ENCODE measurements at places on chromosomes 6 and 20.

GRCh38 chr6:35287671-35288396 lies 9.8 kb upstream of the DEF6 start:
- peak; percentile 27 for DNase-seq

DNA sequence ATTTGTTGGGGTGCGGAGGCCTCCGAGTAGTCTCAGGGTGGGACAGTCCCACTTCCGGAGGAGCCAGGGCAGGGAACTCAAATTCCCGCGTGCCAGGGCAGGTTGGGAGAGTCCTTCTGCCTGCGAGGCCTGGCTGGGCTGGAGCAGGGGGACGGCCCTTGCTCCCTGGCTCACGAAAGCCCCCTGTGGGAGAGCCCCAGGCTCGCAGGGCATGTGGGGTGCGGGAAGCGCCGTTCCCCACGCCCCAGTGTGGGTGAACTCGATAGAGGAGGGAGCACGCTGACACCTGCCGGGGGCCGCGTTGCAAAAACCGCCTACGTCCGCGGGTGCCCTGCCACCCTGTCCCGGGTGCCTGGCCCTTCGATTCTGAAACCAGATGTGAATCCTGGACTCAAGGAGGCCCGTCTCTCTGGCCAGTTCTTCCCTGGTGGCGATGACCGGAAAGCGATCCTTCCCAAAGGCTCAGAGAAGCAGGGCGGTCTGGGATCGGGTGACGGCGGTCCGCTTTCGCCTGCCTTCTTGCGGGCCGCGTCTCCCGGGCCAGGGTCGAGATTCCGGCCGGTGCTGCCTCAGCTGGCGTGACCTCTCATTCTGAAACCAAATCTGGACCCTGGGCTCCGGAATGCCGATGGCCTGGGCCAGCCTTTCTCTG lies 1846.5 kb upstream of the DEFB115 start:
- DNase-seq = no peak

DNA sequence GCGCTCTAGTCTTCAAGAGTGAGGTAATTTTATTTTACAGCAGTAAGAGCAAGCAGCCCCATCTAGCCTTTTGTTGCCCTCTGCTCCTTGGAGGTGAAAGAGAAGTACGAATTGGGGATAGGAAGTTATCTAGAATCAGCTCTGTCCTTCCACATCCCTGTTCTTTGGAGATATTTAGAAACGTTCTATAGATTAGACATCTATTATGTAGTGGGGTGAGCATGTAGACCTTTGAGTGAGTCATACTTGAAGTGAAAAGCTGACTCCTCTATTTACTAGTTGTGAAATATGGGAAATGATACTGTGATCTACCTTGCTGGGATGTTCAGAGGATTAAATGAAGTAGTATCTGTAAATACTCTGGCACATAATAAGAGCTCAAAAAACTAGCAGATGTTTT lies 36.0 kb upstream of the SLC35D3 start:
- peak; percentile 42 for DNase-seq

DNA sequence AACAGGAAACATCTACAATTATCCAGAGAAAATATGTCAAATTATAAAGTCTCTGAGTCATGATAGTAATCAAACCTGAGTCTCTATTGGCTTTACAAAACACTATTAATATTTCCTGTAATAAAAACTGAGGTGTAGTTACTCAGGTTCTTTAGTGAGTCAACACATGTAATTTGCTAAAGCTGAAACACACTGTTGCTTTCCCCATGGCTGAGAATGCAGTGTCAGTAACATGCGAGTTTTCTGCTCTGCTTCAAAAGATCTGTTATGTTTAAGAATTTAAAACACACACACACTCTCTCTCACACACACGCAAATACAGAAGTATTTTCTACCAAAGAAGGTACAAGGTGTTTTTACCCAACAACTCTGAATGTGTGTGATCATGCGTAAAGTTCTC lies 38.6 kb downstream of the ATXN1 start:
- no peak for DNase-seq

DNA sequence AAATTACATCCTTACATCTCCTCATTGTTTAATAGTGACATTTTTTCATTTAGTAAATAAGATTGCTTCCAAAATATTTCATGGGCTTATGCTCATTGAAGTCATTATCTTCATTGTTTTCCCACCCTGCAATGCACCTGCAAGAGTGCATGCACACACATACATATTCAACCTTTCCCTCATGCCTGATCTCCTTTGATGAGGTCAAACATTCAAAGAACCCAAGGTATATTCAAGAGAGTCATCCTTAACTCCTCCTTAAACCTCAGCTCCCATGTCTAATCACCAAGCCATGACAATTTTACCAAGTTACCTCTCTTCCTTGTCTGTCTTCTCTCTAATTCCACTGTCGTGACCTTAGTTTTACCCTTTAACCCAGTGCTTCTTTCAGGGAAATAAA lies 56.5 kb downstream of the HIVEP2 start:
- DNase-seq = no peak

DNA sequence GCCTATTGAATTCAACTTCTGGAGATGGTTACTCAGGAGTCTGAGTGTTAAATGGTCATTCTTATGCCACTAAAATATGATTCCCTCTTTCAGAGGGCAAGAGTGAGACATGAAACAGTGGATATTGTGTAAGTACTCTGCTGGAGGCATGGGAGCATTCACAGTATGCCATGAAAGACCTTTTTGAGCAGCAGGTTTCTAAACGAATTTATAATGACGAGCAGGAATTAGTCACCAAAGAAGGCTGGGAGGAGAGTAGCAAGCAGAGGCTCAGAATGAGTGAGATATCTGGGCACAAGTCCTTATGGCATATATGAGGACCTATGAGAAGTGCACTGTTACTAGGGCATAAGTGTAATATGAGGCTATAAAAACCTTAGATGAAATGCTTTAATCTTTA lies 10.9 kb upstream of the MYB start:
- DNase-seq = no peak

- DNase-seq = no peak
These were observed 109.3 kb upstream of the AFDN start for GRCh38 chr6:167717455-167717854.

GRCh38 chr6:21143645-21144044 lies 449.9 kb upstream of the SOX4 start:
- DNase-seq = no peak

DNA sequence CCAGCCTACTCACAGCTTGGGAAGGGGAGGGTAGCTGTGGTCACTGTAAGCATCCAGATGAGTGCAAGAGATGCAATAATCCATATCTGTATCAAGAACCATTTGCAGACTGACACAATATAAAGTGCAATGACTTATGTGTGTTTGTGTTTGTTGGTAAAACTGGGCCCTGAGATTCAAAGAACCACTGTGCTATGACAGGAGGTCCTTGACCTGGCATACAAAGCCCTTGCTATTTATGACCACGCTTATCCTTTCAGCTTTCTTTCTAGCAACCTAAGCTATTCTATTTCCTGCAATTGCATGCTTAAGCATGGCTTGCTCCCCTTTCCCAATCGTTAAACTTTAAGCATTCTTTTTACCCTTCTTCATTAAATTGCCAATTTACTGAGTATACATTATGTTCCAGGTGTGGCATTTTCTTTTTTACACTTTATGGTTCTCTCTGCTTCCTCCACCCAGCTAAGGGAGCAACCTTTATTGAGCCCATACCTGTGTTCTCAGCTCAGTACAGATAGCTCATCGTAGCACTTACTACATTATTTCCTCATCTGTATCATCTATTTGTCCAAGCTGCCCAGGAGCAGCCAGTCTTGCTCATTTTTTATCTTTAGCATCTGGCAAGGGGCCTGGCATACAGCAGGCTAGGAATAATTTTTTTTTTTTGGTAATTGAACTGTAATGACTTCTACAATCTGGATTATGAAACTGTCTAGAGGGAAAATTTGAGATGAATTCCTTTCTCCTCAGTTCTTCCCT lies 3.5 kb downstream of the MCUR1 start:
- no peak for DNase-seq

- no peak for DNase-seq
These were observed 31.6 kb downstream of the ADTRP start for GRCh38 chr6:11747021-11747420.

DNA sequence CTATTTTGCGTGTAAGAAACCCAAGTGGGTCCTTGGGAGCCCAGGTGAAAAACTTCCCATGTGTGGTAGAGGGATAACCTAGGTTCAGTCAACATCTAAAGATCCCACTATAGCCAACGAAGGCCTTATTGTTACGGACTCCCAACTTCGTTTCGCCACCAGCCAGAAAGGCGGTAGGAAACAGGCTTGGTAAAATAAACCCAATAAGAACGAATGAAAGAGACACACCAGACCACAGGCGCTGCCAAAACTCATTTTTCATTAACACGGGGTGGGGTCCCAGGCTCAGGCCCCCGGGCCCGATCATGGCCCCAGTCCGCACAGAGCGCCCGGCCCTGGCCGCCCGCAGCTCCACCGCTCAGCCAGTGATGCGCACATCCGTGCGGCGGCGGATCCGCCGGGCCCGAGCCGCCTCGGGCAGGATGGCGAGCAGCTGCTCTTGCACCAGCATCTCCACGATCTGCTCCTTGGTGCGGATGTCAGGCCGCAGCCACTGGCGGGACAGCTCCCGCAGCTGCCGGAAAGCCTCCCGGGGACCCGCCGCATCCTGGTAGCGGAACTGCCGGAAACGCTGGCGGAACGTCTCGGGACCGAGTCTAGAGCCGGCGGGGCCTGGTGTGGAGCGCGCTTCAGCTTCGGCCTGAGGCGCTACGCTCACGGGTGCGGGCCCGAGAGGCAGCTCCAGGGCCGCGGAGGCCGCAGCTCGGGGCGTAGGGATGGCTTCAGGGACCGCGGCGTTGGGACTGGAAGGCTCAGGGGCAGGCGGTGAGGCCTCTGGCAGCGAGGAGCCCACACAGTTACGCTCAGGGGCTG lies 709 bp downstream of the SCAND1 start:
- peak; percentile 36 for DNase-seq

DNA sequence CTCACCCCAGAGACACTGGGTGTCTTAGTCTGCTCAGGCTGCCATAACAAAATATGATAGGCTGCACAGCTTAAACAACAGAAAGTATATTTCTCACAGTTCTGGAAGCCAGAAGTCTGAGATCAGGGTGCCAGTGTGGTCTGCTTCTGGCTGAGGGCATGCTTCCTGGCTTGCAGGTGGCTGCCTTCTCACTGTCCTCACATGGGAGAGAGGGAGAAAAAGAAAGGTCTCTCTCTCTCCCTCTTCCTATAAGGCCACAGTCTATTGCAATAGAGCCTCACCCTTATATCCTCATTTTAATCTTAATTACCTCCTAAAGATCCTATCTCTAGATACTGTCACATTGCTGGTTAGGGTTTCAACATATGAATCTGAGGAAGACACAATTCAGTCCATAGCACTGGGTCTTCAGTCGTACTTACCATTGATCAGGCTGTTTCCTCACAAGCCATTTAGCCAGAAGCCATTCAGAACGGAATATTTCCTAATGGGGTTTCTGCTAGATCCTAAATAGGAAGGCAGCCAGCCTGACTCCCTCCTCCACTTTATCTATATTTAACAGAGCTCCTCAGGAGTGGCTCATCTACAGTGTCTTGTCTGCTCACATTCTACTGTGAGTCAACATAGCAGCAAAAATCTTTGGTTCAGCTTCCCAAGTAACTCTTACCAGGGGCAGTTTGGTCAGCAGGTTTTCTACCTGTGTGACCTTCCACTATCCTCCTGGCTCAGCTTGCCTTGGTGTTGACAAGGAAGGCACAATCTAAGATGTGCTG lies 42.2 kb downstream of the CD164 start:
- no peak for DNase-seq

GRCh38 chr6:38039502-38039901 lies 220.0 kb downstream of the ZFAND3 start:
- peak; percentile 36 for DNase-seq

- no peak for DNase-seq
These were observed 76.6 kb downstream of the F13A1 start for GRCh38 chr6:6243846-6244245.

DNA sequence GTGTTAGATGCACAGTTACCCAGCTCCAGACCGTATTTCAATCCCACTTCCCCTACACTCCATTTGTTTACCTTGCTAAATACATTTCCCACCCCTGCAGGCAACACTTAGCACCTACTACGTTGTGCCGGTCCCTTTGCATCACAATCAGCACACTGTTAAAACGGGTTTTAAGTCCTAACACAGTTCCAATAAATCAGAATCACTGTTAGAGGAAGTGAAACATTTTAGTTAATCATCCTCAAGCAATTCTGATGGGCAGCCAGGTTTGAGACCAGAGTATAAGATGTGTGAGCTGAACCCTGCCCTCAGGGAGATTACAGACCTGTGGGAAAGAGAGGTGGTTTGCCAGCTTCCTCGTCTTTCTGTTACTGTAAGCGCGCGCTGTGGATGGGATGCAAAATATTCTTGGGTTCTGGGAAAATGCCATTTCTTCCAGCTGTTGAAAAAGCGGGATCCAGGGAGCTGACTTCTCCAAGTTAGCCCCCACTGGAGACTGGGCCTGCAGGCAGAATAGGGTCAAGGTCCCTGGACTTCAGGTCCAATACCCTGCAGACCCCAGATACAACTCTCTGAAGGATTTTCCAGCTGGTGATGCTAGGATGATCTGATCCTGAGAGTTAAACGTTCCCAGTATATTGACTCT lies 3.1 kb downstream of the ZCCHC3 start:
- peak; percentile 21 for DNase-seq

Data from HCEC 1CT (cell line).